ENCODE measurements at places on chromosomes 2 and 18.
A peak's percentile ranks its signal among the peaks of the same experiment; 100 is the strongest.

DNA sequence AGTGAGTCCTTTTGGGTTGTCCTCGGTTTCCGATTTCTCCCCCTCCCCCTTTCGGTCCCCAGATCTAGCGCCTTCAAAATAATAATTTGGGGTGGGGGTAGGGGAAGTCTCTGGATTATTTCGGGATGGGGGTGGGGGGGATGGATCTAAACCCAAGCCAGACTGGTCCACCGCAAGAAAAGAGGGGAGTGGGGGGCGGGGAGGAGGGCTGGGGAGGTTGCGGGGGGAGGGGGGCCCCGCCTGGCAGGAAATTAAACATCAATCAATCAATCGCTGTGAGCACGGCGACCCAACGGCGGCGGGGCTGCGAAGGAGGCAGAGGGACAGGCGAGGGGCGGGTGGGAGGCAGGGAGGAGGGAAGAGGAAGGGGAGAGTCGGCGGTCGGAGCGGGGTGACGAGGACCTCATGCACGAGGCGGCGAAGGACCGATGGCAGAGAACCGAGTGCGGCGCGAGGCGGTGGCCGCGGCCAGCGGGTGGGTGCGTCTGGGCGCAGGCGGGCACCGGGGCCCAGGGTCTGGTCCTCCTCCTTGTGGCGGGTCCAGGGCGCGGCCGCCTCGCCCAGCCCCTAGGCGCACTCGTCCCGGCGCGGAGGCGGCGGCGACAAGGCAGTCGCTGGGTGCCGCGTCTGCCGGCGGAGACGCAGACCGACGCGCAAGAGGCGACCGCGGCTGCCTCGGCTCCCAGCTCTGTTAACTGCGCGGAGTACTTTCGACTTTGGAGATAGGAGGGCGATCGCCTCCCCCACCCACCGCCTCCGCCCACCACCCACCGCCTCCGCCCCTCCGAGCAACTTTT is 468 bp upstream of the SATB2 start:
- DNase-seq: no peak

- no peak for DNase-seq
Measured at GRCh38 chr18:62001396-62001795, 108.6 kb upstream of the RNF152 start.

DNA sequence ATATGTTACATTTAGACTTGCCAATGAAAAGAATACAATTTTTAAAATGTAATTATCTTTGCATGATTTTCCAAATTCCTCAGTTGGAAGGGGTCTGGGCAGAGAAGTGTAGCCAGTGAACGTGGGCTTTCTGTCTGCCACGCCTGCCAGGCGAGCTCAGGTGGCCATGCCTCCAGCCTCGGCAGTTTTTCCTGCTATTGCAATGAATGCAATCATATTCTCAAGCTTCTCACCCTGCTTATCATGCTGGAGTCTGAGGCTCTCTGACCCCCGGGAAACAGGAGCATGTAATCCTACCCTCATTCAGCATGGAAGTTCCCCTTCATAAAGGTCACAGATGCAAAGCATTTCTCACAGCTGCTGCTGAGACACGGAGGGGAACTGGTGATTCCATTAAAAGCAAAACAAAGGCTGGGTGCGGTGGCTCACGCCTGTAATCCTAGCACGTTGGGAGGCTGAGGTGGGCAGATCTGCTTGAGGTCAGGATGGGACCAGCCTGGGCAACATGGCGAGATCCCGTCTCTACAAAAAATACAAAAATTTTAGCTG is 154.8 kb downstream of the MBP start:
- no peak for DNase-seq

- DNase-seq: peak; percentile 17
Measured at GRCh38 chr2:128797937-128798336, 479.3 kb upstream of the HS6ST1 start.

DNA sequence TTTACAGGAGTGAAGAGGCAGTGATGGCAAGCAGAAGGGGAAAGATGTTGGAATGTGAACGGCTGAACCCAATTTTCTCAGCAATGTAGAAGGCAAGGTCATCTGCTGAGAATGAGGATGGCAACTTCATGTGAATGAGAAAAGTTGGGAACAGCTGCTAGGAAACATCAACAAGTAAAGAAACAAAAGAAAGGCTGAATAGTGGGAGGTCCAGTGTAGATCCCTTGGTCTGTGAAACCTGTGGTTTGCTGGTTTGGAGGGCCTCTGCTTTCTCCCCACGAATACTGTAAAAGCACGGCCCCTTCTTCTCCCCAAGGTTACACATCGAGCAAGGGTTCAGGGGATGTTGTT is 27.4 kb downstream of the MARCHF4 start:
- DNase-seq: no peak

DNA sequence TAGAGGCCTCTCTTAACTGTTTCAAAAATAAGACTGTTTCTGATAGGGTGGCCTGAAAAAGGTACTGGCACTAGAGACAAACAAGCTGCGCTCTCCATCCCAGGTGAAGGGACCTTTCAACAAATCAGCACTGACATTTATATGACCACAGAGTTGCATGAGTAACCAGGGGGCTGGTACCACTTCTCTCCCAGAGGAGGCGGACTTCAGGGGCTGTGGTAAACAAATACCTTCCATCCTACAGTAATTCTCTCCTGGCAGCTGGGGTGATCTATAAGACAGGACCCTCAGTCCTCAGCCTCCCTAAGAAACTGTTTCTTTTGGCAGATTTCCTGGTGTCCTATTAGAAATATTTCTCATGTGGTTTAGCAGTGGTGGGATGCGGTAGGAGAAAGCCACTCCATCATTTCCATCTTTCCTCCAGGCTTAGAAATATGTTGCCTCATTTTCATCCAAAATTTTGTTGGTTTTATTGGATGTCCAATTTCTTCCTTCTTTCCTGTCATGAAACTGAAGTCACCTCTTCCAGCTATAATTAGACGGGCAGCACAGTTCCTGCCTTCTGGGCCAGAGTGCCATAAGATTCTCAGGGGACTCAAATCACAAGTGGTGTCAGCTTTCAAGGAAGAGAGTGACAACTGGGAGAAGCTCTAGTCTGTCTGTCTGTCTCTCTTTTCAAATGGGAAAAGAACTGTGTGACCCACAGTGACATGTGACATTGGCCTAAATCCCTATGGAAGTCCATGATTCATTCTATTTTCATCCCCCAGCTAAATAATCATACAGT is 96.4 kb downstream of the CYRIA start:
- no peak for DNase-seq

DNA sequence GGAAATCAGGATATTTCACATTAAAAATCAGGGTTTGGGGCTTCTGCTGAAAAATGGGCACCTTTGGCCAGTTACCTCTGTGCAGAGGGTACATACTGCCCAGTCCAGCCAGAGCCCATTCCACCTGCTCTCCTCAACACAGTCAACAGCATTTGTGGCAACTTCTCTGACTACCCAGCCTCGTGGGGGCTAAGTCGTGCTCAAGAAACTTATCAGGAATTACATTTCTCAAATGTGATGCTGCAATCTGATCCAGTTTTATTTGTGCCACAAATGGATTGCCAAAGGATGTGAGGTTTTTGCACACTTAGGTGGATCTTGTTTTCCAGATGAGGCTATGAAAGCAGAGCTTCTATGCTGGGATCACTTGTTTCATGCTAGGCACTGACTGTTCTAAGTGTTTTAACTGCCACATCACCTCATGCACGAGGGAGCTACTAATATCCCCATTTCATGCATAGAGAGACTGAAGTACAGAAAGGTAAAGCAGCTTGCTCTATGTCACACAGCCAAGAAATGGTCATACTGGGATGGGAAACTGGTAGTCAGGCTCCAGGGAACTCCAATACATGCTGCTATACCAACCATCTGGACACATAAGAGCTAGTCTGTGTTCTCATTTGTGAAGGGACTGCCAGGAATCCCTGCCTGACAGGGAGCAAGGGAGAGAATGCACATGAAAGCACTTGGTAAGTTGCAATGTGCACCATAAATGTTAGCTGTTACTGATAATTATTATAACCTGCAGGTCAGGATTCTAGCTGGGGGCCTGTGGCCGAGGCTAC is 89.0 kb upstream of the HK2 start:
- no peak for DNase-seq

GRCh38 chr18:48106498-48106897 is 176.0 kb upstream of the SMAD2 start:
- no peak for DNase-seq

DNA sequence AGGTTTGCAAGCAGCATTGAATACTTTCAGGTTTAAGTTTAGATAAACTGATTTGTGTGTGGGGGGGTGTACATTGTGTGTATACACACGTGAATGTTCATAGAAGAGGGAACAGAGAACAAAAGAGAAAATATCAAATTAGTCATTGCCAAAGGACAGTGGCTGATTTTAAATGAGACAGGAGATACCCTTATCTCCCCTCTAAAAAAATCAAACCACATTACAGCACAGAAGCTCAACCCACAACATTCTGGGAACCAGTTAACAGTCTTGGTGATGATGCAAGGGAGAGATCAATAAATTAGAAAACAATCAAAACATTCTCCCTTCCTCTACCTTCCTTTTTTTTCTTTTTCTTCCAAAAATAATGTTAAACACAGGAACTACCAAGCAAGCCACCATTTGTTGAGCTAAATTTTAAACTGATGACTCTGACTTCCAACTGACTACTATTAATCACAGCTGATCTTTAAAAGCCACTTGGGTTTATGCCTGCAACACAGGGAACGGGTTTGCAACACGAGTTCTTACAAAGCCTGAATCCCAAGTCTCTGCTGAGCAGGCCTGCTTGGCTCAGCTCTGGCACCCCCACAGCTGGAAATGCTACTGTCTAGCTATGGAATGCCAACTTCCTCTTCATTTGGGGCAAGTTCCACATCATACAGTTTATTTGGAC is 119.2 kb upstream of the ACVR1C start:
- no peak for DNase-seq

GRCh38 chr2:12824778-12825379 is 108.1 kb downstream of the TRIB2 start:
- no peak for DNase-seq

DNA sequence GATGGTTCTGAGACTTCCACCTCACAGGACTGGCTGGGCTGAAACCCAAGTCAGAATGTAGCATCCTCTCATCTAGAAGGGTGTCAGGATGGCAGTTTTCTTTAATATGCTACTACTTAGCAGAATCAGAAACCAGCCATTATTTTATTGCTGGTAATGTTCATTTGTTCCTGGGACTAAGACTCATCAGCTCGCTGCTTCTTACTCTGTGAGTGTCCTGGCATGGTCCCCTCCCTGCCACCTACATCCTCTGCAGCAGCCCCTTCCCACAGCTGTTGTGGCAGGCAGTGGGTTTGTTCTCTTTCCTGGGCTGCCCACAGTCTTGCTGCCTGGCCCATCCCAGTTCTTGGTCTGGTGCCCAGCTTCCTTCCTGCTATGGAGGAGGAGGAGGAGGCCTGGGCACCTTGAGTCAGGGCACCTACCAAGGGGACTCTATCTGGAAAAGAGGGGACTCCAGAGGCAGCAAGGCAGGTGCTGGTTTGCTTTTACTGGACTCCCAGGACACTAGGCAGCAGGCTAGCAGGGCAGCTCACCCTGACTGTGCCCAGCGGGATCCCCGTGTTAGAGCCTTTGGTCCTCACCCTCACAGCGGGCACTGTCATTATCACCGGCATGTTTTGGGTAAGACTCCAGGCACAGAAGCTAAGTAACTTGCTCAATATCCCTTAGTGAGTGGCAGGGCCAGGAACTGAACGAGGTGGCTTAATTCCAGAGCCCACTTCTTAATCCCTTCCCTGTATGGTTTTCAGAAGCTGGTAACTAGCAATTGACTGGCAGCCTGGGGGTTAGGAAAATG is 62.1 kb downstream of the LRRFIP1 start:
- DNase-seq: no peak

- DNase-seq: peak; percentile 9
Measured at GRCh38 chr2:69554981-69555380, 88.6 kb downstream of the AAK1 start.

DNA sequence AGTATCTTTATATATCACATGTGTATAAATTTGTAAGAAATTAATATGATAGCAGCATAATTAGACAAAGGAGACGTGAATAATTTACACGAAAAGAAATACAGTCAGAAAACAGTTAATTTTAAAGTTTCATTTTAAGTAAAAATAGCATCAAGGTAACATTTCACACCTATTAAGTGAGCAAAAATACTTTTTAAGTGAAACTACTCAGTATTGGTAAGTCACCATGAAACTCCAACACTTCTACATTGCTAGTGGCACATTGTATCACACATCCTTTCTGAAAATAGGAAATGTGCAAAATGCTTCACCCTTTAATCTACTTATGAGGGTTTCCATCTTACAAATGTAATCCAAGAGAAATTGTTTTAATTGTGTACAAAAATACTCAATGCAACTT is 287.9 kb upstream of the EPAS1 start:
- no peak for DNase-seq

DNA sequence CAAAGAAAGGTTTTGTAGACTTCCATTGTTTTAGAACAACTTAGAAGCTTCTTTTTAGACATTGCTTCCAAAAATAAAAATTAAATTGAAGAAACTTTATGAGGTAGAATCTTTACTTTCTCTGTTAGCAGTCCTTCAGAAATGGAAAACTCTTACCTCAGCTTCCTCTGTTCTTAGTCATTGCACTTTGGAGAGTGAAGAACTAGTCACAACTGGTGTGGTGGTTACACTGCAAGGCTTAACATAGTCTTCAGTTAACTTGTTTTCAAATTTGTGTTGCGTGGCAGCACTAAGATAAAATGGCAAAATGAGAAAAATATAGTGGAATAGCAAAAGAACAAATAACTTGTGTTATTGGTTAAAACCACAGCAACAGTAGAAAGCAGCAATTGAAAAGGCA is 332.6 kb downstream of the KIAA1328 start:
- no peak for DNase-seq

- no peak for DNase-seq
Measured at GRCh38 chr2:105403241-105403782, 4.5 kb upstream of the FHL2 start.

DNA sequence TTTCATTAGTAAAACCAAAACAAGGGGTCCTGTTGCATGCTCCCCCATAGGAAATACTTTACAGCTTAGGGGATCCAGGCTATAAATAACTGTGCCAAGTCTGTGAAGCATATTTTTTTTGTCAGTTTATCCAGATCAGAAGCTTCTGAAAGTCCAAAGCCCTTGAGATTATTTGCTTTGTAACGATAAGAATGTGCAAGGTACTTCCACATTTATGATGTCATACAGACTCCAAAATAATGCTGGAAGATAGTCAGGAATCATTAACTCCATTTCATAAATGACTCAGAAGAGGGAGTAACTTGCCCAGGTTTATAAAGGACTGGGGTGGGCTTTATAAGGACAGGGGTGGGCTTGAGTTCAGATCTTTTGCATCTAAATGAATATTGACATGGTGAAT is 29.3 kb downstream of the RDH14 start:
- no peak for DNase-seq

Measured in GM19239 (cell line).